ENCODE measurements at places on chromosomes 3 and 15.

DNA sequence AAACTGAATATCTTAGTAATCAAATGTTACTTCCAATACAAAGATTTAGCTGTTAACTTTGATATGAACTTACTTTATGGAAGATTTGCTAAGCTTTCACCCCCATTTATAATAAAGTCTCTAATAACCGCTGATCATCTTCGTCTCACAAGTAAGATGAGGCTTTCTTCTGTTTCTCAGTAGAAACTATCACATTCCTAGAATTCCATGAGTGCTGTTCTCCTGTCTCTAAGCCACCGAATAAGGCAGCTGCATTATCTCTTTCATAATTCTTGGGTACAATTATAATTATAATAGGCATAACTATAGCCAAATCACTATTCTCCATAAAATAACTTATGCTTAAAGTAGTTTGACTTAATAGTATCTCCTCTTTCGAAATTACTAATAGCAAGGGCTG, 18.3 kb upstream of the SETMAR start:
- no peak for DNase-seq

DNA sequence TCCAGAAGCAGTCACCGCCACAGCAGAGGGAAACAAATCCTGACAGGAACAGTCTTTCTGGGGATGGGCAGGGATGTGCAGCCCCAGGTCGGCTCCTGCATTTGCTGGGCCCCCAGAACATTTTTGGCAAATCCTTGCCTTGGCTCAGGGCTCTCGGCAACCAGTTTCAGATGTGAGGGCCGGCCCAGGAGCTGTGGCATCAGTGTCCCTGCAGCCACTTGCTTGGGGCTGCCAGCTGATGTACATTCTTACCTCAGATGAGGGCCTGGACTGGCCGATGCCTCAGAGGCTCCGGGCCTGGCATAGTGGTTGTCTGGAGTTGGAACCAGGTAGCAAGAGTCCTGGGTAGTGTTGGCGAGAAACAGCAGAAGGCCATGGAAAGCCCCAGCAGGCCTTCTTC, 4.2 kb downstream of the CYB561D2 start:
- DNase-seq: no peak

DNA sequence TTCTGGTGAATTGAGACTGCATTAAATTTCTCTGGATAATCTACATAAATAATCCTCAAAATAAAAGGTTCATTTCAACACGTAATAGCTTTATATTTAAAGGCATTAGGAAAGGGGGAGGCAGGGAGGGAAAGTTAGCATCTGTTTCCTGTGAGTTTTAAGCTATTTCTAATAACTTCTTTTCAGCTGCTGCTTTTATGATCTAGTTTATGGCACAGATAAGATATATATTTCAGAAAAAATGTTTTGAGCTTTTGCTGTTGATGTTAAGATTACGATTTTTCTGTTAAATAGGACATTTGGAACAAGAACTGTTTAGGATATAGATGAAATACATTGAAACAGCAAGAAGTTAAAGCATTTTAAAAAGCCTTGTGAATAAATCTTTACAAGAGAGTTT, 30.0 kb downstream of the UBE2E1 start:
- no peak for DNase-seq

DNA sequence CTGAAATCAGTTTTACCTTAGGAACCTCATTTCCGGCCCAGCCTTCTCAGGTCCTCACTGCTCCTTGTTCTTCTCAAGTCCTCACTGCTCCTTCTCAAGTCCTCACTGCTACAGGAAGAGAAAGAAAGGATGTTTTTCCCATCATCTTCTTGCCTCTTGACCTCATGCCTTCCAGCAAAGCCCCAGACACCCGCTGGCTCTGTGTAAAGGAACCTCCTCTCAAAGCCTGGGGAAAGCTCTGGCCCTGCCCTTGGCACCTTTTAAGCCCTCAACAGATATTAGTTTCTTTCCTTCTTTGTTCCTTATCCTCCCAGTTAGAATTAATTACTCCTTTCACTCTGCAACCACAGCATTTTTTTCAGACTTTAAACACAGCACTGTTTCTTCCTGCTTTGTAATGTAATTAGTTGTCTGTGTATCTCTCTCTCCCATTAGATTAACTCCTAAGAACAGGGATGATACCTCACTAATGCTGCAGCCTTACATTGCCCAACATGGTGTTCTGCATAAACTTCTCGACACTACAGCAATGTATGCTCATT, 4.0 kb upstream of the WDR49 start:
- DNase-seq: no peak

DNA sequence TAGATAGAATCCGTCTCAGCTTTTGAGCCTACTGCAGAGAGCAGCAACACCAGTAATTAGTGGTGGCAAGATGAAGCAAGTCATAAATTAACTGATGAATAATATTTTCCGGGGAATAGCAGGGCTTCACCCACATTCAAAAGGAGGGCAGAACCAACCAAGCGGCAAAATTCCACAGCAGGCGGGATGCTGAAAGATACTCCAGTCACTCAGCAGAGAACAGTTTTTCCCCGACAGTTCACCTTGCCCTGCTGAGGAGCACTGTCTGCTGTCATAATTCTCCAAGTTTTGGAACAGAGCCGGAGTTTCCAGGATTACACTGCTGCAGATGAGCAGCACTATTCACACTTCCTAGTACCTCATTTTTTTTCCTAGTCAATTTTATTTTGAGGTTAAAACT, 274.7 kb downstream of the CD47 start:
- peak; percentile 95 for DNase-seq

DNA sequence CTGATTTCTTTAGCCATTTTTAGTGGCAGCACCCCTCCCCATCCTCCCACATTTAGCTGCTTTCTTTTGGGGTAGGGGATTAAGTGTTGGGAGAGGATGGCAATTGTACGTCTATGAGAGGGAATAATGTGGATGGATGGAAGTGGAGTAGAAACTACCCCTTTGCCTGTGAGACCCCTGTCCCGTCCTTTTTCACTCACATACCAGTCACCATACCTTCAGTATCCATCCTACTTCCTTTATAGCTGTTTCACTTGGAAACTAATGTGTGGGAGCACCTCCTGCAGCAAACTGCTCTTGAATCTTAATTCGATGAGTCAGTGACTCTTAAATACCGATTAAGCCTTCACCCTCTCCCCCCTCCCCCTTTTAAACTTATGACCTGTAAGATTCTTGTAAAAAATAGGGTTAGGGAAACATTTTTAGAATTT, 730 bp downstream of the SPRED1 start:
- DNase-seq: peak; percentile 76

DNA sequence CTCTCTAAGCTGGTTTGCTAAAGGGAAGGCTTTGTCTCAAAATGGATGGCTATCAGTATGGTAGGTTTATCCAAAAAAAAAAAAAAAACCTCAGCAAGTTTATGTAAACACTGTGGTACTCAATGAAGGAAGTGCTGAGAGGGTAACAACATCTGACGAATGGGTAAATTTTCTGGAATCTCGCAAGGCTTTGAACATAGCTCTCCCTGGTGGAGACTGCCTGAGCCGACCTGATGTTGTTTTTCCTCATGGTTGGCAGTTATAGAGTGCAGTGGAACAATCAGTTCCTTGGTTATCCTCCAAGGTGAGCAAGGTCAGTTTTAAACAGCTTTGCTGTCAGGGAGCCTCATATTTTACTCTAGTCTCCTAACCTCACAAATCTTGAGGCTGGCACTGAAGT, 94.6 kb downstream of the ZPLD1 start:
- DNase-seq: peak; percentile 60

- DNase-seq: peak; percentile 41
Observed at GRCh38 chr3:187713504-187713903, 11.1 kb upstream of the RTP2 start.

DNA sequence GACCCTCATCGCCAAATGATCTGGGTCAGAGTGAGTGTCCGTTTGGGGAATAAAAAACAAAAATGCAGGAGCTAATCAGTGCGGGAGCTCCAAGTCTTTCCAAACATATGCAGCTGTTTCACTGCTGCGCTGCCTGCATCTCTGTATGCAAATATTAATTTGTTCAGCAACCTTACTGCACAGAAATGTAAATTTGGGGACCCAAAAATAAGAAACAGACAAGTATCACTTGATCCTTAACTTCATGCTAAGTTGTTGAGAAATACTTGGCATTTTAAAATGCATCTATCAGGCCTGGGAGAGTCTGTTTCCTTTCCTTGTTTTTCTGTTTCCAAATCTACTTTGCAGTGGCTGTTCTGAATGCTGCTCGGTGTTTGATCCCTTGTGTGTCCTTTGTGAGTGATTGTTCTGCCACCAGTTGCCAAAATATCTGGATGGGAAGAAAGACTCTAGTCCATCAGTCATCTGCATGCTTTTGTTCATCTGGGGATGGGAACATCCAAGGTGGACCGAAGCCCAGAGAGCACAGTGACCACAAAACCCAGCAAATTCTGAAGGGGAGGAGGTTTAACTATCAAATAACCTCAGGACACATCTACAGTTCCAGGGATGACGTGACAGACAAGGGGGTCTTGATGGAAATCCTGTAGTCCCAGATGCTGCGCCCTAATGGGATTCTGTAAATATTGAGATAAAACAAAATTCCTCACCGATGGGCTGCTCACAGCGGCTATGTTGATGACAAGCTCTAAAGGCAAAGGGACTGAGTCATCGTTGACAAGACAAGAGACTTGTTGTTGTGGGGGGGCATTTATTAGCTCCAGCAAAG, 199.5 kb upstream of the WNT5A start:
- no peak for DNase-seq

DNA sequence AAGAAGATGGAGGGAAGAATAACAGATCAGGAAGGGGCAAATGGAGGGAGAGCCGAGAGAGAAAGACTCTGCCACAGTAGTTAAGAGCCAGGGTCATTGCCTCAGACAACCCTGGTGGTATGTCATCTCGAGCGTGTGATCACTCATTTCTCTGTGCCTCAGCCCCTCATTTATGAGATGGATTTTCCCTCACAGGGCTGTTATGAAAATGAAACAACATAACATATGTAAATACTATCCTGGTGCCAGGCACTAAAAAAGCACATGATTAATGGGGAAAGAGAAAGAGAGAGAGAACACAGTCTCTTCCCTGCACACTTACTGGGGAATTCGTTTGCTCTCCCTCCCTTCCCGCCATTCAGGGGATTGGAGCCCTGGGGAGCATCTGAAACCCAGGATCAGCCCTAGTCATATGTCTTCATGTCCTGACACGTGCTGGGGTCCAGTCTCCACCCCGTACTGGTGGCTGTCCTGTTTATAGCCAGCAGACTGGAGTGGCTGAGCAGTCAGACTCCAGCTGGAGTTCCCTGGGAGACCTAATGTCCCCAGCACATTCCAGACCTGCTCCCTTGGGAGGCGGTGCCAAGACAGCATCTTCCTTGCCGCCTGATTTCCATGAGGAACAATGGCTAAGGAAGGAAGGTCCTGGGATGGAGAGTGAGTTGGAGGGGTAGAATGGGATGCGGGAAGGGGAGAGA, 14.7 kb upstream of the AMOTL2 start:
- DNase-seq: no peak

All from kidney tubule cell (primary cell).